ENCODE measurements at places on chromosomes 3 and 15.

GRCh38 chr15:93245661-93246042 lies 156.6 kb upstream of the RGMA start:
- DNase-seq, result no peak

- DNase-seq, result peak; percentile 23
Measured at GRCh38 chr3:100427699-100428098, 26.4 kb downstream of the LNP1 start.

DNA sequence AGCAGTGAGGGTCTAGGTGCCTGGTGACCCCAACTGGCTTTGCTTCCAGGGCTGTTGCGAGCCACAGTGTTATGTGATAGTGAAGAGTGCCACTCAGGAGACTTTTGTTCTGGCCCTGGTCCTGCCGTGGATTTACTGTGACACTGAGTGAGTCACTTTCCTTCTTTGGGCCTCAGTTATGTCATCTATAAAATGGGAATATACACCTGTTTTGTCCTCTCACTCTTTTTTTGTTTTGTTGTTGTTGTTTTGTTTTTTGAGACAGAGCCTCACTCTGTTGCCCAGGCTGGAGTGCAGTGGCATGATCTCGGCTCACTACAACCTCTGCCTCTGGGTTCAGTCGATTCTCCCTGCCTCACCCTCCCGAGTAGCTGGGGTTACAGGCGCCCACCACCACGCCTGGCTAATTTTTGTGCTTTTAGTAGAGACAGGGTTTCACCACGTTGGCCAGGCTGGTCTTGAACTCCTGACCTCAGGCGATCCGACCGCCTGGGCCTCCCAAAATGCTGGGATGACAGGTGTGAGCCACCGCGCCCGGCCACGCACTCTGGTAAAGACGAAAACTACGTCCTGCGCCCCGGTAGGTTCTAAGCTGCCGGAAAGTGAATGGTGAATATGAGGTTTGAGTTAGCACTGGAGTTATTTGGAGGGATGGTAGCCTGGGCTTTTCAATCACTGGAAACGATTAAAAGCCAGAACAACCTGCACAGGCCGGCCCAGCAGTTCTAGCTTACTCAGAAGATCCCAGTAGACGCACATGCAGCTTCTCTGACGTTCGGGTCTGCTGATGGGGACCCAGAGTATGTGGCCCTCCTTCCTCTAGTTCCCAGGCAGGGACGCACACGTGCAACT lies 46.6 kb downstream of the BDH1 start:
- no peak for DNase-seq

DNA sequence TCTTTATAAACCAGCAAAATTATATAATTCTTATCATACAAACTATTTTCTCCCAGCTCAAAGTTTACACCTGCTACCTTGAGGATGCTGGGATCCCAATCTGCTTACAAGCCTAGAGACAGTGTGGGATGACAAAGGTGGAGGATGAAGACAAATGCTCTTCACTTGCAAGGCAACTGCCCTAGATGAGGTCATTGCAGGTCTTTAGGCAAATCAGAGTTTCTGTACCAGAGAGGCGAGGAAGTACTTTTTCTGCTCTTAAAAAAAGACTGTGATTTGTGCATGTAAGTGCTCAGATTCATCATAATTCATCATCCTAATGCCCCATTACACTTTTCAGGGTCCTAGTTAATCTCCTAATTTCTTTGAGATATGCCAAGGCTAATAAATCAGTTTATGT lies 376.1 kb downstream of the ZPLD1 start:
- no peak for DNase-seq

DNA sequence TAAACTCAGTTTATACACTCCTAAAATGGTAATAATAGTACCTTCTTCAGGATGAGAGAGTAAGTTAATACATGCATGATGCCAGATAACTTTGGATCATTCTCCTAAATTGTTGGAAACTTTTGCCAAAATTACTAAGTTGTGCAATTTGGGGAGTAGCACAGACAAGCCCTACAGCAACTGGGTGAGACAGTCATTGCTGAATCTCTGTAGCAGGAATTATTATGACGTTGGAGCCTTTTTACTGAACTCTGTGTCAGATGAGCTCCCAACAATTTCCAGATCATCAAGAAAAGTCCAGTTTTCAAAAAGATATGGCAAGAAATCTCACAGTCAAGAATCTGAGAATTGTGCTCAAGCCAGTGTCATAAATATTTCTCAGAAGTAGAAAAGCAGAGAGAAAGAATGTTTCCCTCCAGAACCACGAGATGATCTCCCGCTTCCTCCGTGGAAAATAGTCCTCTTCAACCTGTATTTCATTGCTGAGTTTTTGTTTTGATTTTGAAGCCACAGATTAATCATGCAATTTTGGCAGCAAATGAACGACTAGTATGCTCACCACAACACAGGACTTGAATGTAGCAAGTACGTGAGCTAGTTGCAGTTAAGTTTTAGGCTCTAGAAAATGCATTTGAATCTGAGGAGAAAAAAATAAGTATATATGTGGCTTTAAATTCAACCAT lies 485.4 kb downstream of the CNTN6 start:
- DNase-seq, result no peak

DNA sequence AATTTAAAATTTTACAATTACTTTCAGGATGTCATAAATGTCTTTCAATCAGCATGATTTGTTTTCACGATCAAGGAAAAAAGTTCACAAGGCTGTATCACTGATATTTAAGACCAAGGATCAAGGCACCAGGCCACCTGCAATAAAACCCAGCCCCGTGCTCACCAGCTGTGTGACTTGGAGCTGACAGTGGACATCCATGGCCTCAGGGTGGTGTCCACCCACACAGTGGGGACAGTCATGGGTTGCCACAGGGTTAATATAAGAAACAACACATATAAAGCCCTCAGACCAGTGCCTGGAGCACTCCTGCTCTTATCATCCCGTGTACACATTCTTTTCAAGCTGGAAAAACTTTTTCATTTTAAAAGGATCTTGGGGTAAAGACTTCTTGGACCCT lies 56.5 kb downstream of the PCSK6 start:
- no peak for DNase-seq

GRCh38 chr3:87833039-87833377 lies 225.8 kb downstream of the CGGBP1 start:
- no peak for DNase-seq
